Ammon's horn (tissue), 1 donor: ENCODE measurements at places on chromosomes 13 and 19.

- DNase-seq, result peak; percentile 50
Measured at GRCh38 chr13:112693831-112694497, 4.1 kb downstream of the ATP11A start.

DNA sequence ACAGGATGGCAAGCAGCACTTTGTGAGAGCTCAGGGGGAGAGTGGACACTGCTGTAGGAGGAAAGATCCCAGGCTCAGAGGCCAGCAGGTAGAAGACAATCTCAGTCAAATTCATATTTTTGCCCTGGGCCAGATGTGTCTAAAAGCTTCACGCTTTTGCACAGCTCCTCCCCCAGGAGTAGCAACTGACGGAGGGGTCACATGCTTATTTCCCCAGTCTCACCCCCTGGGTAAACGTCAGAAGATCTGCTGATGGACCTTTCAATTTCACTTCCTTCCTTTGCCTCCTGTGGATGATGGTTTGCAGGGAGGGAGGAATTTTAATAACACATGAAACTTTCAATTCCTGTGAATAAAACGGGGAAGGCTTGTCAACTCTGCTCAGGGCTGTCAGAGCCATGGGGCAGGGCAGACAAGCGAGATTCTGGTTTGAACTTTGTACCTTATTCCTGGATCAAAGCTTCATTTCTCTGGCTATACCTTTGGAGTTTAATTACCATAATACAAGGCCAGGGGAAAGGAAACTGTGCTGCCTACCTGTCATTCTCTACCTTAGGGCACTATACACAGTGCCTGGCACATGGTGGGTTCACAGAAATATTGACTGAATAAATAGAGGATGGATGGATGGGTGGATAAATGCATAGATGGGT, 41.0 kb downstream of the POU4F1 start:
- no peak for DNase-seq

GRCh38 chr19:1651568-1652291, 685 bp downstream of the TCF3 start:
- no peak for DNase-seq

- no peak for DNase-seq
Measured at GRCh38 chr13:111956261-111957151, 110.4 kb upstream of the SOX1 start.

GRCh38 chr19:41706741-41707501, 1.5 kb upstream of the CEACAM5 start:
- DNase-seq, result peak; percentile 12

DNA sequence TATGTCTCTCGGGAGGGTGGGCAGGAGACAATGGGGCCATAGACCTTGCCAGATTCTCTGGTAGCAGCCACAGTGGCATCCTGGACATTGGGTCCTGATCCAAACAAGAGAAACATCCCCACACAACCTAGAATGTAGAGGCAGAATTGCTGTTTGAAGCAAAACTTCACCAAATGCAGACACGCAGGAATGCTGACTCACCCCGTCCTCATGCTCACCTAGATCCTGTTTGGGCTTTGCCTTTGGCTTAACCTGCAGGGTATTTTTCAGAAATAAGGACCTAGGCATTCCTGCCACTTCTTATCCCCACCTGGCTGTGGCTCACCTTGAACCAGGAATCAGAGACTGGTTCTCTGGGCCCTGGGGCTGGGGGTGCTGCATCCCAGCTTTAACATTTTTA, 7.3 kb downstream of the TBC1D17 start:
- no peak for DNase-seq

GRCh38 chr13:110920038-110920437, 5.2 kb upstream of the ANKRD10 start:
- DNase-seq, result no peak

DNA sequence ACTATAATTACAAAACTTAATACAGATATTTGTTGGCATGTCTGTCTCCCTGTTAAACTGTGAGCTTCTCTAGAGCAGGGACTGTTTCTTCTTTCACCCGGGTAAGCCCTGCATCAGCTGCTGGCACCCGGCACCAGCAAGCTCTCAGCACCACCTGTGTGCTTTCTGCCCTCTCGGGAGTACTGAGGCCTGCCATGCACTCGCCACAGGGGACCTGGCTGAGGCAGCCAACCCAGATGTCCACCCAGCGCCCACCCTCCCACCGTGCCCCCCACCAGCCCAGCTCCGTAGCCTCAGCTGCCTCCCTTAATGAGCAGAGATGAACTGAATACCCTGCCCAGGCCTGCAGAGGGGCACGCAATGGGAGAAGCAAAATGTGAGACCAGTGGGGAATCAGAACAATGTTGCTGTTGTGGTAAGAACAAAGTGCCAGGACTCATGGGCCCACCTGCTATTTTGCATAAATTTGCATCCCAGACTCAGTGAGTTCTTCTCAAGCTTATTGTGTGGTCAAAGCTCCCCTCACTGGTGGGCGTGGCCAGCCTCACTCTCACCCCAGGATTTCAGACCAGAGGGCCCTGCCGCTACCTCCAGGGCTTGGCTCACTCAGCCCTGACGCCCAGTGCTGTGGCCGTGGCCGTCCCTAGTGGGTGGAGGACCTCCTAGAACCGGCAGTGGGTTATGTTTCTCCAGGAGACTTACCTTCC, 14.6 kb upstream of the SERPINE3 start:
- peak; percentile 81 for DNase-seq

DNA sequence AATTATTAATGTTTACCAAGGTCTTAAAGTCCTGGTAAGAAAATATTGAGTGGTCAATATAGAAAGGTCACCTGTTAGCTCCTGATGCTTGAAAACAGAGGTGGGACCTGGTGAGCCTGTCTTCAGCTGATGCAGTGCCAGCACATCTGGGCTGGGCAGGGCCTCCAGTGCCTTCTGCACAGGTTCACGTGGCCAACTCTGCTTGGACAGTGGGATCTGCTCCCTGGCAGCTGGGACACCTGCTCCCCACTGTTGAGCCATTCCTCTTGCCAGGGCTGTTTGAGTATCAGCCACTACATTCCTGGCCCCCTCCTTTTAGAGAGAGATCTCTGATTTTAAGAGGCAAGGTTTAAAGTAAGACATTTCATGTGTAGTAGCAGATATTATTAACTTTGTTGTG, 135.0 kb downstream of the TM9SF2 start:
- DNase-seq, result no peak
